Fibroblast of mammary gland (primary cell): ENCODE measurements at places on chromosomes 7 and 10.

DNA sequence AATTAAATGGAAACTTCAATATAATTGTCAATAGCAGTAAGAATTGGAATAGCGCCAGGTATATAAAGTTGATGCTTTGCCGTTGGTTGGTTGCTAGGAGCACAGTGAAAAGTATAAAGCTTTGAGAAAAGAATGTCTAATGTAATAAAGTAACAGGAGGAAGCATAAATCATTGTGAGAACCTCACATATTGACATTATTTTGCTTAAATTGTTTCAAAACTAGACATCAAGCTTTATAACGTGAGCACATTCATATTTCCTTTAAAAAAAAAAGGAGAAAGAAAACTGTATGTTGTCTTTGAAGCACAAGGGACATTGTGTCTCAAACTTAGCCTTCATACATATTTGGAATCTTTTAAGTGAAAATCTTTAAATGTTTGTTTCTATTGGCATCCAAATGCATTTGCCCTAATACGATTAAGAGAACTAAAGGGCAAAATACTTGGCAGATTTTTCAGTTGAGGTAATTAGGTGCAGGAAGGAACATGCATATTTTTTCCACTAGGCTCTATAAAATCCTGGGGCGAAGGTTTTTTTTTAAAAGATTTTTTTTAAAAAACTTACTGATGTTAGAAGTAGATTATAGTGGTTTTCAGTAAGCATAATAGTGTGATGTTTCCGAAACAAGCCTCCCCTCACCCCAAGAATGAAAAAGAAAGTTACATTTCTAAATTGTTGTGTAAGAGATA lies 92.4 kb downstream of the ARID5B start:
- DNase-seq: no peak

- no peak for DNase-seq
Observed at GRCh38 chr7:48416327-48416908, 245.2 kb downstream of the ABCA13 start.

DNA sequence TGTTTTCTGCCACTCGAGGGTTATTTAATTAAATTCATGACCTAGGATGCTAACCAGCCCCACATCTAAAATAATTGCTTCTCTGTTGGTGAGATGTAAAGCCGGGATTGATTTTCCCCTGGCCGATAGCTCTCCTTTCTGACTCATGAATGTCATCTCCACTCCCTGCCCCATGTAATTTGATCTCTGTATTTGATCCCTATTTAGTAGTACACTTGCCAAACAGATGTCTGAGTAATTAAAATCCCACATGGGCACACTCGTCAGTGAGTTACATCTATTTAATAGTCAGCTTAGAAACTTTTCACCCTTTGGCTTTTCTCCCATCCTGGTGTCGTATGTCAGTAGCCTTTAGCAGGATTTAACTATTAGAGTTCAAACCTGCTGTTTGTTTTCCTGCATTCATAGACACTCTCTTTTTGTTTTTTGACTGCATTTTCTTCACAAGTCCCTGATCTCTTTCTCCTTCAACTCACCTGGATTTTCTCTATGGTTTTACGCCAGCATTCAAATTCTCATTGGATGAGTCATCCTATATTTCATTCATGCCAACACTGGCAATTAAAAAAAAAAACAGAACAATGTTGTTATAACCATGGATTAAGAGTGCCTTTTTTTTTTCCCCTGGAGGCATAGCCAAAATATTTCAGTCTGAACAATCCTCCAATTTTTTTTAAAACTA lies 82.7 kb downstream of the SPAG6 start:
- peak; percentile 99 for DNase-seq

DNA sequence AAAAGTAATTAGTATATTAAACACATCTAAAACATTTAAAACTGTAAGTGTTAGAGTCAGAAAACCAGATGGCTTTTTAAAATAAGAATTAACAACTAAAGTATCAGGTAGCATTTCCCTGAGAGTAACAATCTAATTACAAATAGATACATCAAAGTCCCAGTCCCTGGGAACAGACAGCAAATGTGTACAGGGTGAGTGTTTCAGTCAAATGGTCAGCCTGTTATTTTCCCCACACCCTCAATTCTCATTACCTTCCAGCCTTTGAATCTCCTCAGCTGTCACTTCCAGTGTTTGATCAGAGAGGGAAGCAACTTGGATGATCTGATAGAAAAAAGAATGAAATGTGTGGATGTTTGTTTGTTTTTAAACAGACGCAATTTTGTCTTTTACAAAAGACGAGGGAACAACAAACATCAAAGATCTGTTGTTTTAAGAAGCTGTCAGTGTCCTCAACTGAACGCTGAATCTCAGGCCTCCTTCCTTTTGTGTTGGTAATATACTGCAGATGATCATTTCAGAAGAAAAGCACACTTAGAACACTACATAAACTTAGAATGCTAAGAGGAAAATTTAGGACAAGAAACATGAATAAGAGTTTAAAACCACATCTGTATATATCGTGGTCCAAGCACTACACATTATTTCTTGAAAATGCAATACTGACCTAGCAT lies 29.8 kb downstream of the CEP41 start:
- no peak for DNase-seq

DNA sequence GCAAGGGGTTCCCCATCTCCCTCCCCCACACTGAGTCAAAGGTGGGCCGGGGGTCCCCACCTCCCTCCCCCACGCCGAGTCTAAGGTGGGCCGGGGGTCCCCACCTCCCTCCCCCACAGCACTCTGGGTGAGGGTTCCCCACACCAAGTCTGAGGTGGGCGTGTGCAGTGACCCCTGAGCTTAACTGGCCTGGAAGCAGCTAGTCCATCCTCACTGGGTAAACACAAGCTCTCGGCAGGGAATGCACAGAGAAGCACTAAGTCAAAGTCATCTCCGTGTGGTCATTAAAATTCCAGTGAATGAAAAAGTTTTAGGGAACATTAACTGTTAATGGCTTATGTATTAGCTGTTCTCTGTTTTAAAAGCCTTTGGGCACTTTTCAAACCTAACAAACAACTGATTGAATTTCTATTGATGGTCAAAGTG lies 43.7 kb upstream of the PRKAR1B start:
- peak; percentile 7 for DNase-seq

DNA sequence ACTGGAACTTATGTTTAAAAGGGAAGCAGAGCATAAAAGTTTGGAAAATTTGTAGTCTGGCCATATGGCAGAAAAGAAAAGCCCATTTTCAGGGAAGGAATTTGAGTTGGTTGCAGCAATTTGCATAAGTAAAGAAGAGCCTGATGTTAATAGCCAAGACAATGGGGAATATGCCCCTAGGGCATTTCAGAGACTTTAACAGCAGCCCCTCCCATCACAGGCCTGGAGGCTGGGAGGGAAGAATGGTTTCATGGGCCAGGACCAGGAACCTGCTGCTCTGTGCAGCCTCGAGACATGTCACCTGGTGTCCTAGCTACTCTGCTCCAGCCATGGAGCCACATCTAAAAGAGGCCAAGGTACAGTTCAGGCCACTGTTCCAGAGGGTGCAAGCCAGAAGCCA lies 35.3 kb downstream of the HTR7 start:
- DNase-seq: no peak

DNA sequence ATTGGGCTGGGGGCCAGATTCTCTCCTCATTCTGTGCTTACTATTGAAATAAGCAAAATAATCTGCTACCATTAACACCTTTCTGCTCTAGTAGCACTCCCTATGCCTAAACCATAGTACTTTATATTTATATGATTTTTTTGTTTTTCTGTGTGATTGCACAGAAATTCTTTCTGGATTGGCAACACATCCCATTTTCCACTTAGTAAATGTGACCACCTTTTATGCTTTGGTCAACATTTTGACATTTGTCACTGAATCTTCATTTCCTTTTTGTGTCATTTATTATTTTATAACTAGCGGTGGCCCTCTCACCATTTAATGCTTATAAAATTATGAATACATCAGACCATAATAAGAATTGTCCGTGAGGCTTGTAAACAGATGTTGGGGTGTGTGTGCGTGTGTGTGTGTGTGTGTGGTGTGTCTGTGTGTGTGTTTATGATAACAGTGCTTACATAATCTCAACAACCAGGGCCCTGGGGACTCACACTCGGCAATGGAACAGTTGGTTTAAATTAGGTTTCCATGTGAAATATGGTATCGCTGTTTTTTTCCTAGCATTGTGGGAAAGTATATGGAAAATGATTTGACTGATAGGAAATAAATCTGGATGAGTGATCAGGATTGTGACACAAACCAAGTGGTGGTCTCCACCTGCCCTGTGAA lies 138.9 kb downstream of the NOC3L start:
- DNase-seq: peak; percentile 24

DNA sequence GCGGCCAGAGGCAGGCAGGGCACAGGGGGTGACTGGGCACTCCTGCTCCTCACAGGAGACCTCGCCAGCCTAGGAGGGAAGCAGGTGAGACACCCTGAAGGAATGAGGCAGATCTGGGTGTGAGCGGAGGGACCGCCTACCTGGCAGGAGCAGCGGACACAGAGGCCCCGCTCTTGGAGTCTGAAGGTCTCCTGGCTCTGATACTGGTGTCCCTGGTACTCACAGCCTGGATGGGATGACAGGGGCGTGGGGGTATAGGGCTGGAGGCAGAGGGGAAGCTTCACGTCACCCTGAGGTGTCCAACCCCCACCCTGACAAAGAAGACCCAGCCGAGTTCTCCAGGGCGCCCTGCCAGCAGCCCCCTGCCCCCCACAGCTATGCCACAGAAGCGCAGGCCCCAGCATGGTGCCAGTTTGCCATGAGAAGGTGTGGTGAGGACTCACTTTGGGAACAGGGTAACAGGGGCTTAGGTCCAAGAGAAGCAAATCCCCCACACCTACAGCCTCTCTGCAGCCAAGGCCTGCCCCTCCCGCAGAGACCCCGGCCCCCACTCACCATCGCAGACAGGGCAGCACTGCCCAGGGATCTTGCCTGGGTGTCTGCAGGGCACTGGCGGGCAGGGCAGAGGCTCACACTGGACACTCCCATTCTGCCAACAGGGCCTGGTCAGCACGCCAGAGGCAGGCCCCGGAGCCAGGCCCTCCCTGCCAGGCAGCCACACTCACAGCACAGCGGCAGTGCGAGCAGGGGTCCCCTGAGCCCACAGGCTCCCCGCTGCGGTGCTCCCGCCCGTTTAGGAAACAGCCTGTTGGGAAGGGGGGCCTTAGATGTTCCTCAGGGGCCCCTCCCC lies 17.0 kb downstream of the KCP start:
- DNase-seq: no peak

GRCh38 chr7:143490717-143491306 lies 13.1 kb downstream of the TAS2R41 start:
- DNase-seq: peak; percentile 54

GRCh38 chr10:119006451-119007210 lies 22.9 kb upstream of the NANOS1 start:
- peak; percentile 99 for DNase-seq

- DNase-seq: peak; percentile 54
Observed at GRCh38 chr10:6667679-6668270, 87.7 kb upstream of the PRKCQ start.

GRCh38 chr7:136685501-136686173 lies 182.8 kb upstream of the CHRM2 start:
- DNase-seq: no peak

DNA sequence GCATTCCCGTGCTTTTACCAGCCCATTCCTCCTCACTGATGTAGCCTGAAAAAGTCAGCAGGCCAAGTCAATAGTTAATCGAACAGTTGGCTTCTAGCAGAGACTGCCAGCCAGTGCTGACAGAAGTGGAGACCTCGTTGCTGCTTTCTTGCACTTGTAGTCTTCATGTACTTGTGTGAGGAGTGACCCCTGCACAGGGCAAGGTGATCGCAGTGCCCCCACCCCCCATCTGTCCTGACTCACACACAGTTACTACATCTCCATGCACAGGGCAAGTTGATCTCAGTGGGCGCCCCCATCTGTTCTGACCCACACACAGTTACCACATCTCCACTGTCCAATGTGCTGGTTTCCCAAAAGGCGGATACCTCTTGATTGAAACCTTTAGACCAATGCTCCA lies 34.2 kb downstream of the C10orf71 start:
- DNase-seq: no peak

GRCh38 chr7:97008275-97008917 lies 3.0 kb downstream of the DLX6 start:
- no peak for DNase-seq

- DNase-seq: peak; percentile 78
Observed at GRCh38 chr10:120460776-120461175, 3.7 kb downstream of the PLPP4 start.
